Neural crest cell (in vitro differentiated cells): ENCODE measurements at places on chromosomes 13 and 19. TPM values are rescaled to one million over a fixed set of nuclear protein-coding genes. Genes with fewer than 3 reads are reported as not detected.

Gene ZNF180
- total RNA-seq: 14.6 and 16.2 TPM in 2 replicates

DNA sequence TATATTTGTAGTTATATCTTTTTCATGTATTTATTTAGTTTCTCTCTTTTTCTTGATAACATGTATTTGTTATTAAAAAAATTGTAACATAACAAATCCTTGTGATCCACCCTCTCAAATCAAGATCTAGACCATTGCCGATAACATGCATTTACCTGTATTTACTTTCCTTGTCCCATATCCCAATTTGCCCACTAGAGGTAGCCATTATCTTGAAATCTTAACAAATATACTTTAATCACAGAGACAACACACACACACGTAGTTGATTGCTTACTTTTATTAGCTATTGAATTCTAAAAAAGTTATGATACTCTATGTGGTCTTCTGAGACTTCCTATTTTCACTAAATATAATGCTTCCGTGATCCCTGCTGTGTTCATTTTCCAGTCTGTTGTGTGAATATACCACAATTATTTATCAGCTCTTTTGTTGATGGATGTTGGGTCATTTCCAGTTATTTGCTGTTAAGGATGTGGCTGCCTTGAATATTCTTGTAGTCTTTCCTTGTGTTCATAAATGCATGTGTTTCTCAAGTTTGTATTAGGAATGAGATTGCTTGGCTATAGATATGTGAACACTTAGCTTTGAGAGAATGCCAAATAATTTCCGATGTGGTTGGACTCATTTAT, 31.3 kb upstream of the ZMYM2 start:
- DNase-seq: no peak
- no peak overlapping the region for H3K4me3 ChIP-seq
- no peaks in the 10 kb centered on the region for H3K4me1 ChIP-seq
- H3K27me3 ChIP-seq: no peaks in the 10 kb centered on the region

DNA sequence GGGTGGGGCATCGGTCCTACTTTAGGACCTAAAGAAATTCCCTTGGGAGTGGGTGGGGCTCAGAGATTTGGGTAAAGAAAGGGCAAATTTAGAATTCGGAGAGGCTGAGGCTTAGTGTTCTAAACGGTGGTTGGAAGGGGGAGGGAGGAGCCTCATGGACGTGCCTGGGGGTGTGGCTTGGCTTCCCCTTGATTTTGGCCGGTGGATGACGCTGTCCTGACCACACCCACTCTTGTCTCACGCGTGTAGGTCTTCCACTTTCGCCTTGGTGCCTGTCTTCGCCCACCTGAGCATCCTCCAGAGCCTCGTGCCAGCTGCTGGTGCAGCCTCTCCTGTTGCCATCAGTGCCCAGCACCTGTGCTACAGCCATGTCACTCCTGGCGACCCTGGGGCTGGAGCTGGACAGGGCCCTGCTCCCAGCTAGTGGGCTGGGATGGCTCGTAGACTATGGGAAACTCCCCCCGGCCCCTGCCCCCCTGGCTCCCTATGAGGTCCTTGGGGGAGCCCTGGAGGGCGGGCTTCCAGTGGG, 1.2 kb upstream of the NUP62 start:
- H3K4me3 ChIP-seq: peak overlapping the region; percentile 96
- no peak overlapping the region for H3K27ac ChIP-seq
- H3K36me3 ChIP-seq: peaks cover 29% of the 10 kb centered on the region

- no peak overlapping the region for H3K4me3 ChIP-seq
- no peak overlapping the region for H3K27ac ChIP-seq
- H3K27me3 ChIP-seq: no peaks in the 10 kb centered on the region
- no peaks in the 10 kb centered on the region for H3K4me1 ChIP-seq
- H3K36me3 ChIP-seq: no peaks in the 10 kb centered on the region
These were observed 106.2 kb downstream of the SHISA2 start for GRCh38 chr13:25945596-25945995.

- H3K36me3 ChIP-seq: no peaks in the 10 kb centered on the region
- no peak for DNase-seq
- H3K27me3 ChIP-seq: no peaks in the 10 kb centered on the region
- H3K27ac ChIP-seq: no peak overlapping the region
These were observed 5.4 kb upstream of the NTN5 start for GRCh38 chr19:48678201-48678600.

DNA sequence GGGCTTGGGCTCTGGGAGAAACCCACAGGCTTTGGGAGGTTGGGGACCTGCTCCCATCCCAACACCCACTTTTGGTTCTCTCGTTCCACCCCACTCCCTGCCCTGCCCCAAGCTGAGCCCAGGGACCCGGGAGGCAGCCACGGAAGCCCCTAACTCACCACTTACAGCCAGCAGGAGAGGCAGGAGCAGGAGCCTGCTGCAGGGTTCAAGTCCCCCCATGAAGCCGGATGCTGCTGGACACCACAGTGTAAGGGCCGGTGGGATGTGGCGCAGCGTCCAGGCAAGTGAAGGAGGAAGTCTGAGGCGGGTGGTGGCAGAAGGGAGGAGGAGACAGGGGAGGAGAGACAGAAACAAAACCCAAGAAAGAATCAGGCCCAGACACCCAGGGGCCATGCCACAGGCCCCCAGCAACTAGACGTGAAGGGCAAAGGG, at the start of gene TYROBP:
TYROBP (minus strand) TSS at position 286 of the 432 bp plus-strand sequence; CDS start at position 219, 67 bp downstream.
- DNase-seq: no peak
- H3K4me1 ChIP-seq: peaks cover 6% of the 10 kb centered on the region
- no peaks in the 10 kb centered on the region for H3K36me3 ChIP-seq
- no peak within 1 kb of the TSS for H3K27ac ChIP-seq
- no peak within 1 kb of the TSS for H3K4me3 ChIP-seq
